ENCODE measurements at places on chromosomes 1 and 21.

DNA sequence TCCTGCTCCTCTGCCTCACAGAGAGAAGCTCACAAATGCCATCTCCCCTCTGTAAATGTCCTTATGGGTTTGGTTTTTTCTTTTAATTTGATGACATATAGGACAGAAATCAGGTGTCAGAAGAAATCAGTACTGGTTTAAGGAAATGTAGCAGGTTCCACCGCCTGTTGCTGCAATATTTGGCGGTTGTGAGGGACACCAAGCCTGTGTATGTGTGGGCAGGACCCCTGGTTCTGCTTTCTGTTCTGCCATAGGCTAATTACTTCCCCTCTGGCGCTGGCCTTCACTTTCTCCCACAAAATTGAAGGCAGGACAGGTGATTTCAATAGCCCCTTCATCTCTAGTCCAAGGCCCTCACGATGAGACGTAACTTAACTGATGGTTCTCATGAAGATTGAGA, 69.2 kb downstream of the PRDM2 start:
- no peak for DNase-seq

GRCh38 chr1:218874801-218875400, 298.8 kb upstream of the LYPLAL1 start:
- DNase-seq: no peak

GRCh38 chr1:147099192-147099591, 73.1 kb downstream of the PRKAB2 start:
- DNase-seq: no peak

DNA sequence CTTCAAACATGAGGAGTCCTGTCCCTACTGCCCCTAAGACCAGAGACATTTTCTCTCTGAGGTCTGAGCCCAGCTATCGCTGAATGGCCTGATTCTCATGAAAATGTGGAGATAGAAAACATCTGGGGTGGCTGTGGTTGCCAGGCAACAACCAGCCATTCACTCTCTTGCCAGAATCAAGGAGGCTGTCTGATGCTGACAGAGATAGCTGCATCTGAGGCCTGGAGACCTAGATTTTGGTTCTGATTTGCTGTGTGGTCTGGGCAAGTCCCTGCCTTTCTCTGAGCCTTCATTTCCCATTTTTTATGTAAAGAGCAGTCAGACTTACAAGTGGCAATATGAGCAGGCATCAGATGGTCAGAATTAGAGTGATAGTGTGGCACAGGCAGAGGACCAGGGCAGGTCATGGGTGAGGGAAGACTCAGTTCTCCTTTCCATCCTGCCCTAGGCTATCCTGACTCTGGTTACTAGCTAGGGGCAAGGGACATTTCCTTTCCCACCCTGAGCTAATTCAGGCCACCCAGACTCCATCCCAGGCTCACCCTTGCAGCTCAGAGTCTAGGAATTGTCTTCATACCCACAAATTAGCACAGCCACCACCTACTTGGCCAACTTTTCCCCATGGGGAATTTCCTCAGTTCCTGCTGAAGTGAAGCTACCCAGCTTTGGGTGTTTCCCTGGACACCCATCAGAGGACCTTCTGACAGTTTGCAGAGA, 20.0 kb upstream of the RNF19B start:
- no peak for DNase-seq

DNA sequence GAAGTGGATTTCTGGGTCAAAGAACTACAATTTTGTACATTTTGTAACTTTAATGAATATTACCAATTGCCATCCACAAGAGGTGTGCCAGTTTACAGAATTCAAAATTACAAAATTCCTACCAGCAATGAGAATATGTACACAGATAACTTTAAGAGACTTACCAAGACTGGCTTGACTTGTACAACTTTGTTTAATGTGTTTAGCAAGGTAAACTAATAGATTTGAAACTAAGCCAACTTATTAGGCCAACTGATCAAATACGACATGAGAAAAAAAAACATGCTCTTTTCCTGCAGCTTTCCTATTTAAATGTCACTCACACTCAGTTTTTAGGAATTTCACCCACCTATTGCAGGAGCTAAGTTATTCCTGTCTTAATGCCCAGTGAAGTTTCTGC, 11.4 kb downstream of the EXOC8 start:
- no peak for DNase-seq

DNA sequence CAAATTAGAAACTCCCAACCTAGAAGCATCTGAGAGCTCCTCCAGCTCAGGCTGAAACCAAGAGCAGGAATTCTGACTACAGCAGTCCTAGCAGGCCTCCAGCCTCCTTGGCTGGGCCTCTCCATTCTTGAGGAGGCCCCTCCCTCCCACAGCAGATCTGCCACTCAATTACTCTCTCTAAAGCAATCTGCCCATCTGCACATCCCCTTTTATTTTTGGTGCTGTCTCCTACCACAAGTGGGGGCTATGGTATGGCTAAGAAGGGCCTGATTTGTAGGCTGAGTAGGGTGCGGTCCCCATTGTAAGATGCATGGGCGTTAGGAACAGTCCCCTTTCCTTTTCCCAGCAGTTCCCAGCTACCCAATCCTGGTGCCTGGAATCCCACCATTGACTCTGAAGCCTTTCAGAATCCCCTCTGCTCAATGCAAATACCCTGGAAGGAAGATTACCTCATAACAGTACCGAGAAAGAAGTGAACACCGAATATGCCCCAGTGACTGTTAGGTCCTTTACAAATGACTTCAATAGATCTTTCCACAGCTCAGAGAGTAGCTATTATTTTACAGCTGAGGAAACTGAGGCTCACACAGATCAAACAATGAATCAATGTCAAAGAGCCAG, 11.6 kb upstream of the TTC39A start:
- DNase-seq: no peak

DNA sequence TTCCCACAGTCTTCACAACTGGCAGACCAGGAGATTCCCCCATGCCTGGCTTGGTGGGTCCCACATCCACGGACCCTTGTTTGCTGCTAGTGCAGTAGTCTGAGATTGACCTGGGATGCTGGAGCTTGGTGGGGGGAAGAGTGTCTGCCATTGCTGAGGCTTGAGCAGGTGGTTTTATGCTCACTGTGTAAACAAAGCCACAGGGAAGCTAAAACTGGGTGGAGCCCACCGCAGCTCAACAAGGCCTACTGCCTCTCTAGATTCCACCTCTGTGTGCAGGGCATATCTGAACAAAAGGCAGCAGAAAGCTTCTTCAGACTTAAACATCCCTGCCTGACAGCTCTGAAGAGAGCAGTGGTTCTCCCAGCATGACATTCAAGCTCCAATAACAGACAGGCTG, 177.3 kb upstream of the ETV3 start:
- no peak for DNase-seq

DNA sequence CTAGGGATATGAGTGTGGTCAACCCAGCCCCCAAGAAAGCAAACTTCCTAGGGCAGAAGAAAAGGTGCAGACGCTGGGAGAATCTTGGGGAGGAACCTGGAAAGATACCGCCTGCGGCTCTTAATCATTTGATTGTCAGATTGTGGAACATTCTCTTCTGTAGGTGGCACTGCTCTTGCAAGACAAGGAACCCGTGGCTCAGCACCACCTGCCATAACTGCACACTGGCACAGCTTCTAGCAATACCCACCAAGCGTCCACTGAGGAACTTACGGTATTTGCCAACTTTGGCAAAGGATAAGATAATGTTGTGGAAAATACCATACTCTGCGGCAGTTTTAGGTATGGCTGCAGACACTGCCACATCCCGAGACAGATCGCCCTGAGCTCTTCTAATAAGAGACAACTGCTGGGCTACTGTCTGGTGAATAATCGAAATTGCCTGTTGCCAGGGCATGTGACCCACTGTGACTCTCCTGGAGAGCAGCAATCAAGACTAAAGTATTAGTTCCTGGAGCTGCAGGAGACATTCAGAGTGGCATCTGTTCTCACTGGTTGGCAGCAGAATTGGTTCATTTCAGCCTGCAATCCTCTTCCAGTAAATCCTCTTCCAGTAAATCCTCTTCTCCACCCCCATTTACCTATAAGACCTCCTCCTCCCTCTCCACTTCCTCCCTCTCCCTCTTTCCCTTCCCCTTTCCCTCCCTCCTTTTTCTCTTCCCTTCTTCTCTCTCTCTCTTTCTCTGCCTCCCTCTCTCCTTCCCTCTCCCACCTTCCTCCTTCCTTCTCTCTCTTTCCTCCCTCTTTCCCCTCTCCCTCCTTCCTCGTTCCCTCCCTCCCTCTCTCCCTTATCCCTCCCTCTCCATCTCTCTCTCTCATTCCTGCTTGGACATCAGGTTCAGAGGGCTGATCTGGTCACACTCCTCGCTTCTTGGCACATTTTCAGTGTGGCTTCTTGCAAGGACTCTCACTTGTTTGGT, 49.7 kb upstream of the B3GALT5 start:
- DNase-seq: no peak

DNA sequence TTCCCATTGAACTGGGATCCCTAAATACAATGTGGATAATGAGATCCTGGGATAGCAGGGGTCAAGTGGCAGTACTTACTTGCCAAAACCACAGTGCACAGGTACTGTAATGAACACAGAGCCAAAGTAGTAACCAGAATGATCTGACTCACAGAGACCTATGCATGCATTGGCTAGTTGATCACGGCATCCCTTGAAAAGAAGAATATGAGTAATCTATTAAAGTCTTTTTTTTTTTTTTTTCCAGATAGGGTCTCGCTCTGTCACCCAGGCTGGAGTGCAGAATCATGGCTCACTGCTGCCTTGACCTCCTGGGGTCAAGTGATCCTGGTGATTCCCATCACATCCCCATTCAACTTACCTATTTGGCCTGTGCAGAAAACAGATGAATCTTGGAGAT, 29.4 kb upstream of the EIF4G3 start:
- no peak for DNase-seq

Data from activated CD8-positive, alpha-beta memory T cell treated with anti-CD3 and anti-CD28 coated beads for 1 hour (primary cell).